ENCODE measurements at places on chromosomes 16 and 17. TPM values are rescaled to one million over a fixed set of nuclear protein-coding genes. Genes with fewer than 3 reads are reported as not detected.

- no peak for DNase-seq
Measured at GRCh38 chr16:28104404-28104803, 40.9 kb upstream of the GSG1L start.

DNA sequence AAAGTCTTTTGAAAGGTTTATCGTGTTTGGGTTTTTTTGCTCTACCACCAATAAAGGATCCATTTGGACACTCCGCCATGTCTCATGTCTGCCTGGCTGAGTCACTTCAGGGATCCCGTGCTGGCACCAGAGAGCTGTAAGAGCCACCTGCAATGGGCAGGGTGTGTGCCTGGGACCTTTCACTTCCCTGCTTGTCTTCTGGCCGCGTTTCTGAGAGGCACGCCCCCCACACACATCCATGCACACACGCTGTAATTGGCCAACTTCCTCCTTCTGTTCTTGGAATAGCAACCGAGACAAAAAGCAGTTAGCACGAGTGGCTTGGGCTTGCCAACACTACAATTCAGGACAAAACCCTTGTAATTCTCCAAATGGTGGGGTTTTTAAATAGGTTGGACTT is 9.8 kb upstream of the SOST start:
- no peak for DNase-seq

DNA sequence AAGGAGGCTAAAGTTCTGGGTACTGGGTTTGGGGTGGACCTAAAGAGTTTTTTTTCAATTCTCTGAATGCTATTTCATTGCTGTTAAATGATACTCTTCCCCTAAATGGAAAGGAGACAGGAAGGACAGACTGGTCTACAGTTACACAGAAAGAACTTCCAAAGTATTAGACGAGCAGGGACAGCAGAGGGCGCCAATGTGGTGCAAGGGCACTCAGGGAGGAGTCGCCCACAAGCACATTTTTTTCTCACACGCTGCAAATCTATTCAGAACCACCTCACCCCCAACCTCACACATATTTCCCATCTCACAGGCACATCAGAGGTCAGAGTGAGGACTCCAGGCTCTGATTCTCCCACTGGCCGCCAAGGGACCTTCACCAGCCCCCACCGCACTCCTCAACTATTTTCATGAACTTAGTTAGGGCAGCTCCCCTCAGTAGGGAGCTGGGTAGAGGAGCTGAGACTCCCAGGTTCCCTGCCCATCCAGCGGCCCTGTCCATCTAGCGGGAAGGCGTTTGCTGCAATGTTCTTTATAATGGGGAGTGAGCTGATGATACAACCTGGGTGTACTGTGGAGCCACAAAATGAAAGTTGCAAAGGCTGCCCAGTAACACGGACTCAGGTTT is 6.8 kb upstream of the CA4 start:
- peak; percentile 87 for DNase-seq

DNA sequence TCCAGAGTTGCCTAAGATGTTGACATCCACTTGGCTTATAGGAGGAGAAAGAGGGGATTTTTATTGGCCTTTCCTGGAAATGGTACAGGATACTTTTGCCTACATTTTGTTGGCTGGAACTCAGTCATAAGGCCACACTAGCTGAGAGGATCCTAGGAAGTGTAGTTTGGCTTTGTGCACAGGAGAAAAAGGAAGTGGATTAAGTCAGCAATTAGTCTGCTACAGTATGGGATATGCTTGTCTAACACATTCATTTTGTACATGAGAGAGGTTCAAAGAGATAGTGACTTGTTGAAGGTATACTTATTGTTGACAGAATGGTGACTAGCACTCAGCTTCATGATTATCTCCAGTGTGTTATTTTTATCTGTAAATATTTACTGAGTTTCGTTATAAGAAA is 10.3 kb downstream of the UTP18 start:
- DNase-seq = no peak

DNA sequence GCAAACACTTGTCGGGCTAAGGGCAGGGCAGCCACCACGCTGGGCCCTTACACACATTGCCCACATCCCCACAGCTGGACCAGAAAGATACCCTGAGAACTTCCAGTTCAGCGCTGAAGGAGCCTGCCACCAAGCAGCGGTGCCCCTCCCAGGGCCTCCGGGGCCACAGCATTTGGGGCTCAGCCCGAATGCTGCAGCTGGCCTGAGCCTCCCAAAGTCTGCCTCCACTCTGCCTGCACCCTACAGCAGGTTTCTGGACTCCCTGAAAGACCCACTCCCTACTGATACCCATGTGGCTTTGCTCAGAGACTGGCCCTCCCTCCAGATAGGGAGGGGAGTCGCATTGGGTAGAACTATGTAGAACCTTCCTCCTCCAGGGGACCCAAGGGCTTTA is 1.5 kb downstream of the MCRIP1 start:
- DNase-seq = no peak

DNA sequence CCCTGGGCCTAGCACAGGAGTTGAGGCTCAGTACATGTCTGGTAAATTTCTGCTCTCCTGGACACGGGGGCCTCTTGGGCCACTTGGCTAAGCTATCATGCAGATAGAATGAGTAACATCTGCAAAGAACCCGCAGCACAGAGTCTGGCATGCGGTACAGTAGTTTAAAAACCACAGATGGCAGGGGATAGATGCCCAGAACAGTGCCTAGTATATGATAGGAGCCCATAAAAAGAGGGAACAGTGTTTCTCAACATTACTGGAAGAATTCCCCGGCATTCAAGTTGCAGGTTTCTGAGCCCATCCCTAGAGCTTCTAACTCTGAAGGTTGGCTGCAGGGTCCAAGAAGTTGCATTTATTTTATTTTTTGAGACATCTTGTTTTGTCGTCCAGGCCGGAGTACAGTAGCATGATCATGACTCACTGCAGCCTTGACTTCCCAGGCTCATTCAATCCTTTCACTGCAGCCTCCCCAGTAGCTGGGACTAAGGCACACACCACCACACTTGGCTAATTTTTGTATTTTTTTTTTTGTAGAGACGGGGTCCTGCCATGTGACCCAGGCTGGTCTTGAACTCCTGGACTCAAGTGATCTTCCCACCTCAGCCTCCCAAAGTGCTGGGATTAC is 5.8 kb downstream of the CDIPT start:
- peak; percentile 84 for DNase-seq

- DNase-seq = peak; percentile 98
Measured at GRCh38 chr17:59842901-59843652, 49.7 kb downstream of the TUBD1 start.

DNA sequence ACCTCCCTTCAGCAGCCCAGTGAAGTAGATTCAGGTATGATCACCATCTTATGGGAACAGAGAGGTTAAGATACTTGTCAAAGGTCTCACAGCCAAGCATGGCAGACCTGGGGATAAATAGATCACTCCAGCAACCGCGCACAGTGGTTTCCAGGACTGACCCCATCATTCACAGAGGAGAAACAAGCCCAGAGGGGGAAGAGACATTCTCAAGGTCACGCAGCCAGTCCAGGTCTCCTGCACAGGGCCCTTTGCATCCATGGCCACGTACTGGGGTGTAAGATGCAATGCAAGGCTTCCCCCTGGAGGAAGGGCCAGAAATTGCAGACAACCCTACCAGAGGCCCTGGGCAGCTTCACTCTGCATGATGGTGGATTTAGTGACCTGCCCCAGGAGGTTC is 19.9 kb downstream of the TLE7 start:
- DNase-seq = peak; percentile 12

GRCh38 chr17:79843474-79843815 is 4.2 kb upstream of the CBX4 start:
- no peak for DNase-seq

- peak; percentile 59 for DNase-seq
Measured at GRCh38 chr17:58667934-58668597, 23.8 kb downstream of the TEX14 start.

DNA sequence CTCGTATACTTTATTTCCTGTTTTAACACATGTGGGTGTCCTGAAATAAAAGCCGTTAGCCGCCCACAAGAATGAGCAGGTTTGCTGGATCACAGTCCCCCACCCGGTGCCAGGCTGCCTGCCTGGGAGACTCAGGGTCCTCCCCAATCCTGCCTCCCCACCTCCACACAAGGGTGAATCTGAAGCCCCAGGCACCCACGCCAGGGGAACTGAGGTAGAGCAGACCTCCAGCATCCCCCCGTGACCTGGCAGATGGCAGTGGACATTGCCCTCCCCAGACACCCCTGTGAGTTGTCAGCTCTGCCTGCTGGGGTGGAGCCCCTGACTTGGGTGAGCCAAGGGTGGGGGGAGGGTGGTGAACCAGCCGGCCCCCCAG is 114.8 kb downstream of the METRNL start:
- DNase-seq = no peak

DNA sequence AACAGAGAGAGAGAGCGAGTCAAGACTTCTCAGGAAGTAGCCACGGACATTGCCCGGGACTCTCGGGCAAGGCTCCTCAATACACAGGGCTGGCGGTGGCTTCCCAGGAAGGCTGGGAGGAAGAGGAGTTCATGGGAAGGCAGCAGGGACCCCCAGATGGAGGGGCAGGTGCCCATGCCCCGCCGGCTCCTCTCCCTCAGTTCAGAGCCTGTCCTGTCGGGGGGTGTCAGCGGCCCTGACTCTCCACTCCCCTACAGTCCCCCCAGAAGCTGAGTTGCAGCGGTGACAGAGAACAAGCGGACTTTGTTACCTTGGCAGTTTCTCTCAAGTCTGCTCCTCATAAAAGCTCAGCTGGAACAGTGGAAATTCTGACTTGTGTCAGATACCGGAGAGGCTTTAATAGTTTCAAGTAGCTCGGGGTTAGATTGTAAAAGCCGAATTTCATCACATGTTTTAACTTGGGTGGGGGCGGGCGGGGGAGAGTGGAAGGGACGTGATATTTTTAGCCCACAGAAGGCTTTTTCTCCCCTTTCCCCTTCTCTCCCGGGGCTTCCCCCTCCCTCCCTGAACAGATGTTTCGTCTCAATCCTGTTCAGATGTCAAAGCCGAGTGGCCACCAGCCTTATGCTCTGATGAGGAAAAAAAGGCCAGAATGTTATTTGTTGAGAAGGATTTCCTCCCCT is 65.2 kb downstream of the NKD1 start:
- DNase-seq = no peak

DNA sequence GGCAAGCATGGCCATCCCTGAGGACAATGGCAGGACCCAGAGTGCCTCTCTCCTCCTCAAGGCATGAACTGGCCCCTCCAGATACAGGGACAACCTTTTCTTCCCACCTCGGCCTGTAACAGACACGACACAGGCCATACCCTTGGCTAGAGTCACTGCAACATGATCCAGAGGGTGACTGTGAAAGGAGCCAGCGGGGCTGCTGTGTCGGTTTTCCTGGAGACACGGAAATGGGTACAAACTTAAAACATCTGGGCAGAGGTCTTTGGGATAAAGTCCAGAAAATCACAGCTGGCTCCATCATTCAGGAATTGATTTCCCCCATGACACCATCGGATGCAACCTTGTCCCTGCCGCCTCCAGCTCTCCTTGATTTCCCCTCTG is 5.3 kb downstream of the CEP295NL start:
- no peak for DNase-seq

GRCh38 chr17:2064980-2065785 is 10.3 kb downstream of the HIC1 start:
- no peak for DNase-seq

DNA sequence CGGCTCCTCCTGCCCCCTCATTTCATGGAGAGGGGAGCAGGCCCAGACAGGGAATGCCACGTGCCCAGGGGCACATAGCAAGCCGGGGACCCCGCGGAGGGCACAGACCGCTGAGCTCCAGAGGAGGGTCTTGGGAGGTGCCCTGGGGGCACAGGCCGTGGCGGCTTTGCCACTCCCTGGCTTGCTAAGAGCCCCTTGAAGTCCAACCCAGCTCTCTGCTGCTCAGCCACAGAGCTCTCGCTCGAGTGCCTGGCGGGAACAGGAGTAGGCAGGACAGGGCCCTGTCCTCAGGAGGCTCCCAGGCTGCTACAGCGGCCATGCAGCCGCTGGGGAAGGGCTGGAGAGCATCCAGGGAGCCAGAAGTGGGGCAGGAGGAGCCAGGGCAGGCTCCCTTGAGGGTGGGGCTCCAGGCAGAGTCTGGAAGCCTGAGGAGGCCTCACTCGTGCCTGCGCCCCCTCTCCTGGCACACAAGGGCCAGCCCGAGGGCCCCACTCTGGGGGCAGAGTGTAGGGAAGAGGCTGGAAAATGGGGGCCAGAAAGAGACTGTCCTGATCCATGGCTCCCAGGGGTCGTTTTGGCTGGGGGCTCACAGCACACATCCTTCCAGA is 4.4 kb upstream of the RAB26 start:
- DNase-seq = no peak

- no peak for DNase-seq
Measured at GRCh38 chr16:85207357-85207921, 95.2 kb upstream of the CIBAR2 start.

DNA sequence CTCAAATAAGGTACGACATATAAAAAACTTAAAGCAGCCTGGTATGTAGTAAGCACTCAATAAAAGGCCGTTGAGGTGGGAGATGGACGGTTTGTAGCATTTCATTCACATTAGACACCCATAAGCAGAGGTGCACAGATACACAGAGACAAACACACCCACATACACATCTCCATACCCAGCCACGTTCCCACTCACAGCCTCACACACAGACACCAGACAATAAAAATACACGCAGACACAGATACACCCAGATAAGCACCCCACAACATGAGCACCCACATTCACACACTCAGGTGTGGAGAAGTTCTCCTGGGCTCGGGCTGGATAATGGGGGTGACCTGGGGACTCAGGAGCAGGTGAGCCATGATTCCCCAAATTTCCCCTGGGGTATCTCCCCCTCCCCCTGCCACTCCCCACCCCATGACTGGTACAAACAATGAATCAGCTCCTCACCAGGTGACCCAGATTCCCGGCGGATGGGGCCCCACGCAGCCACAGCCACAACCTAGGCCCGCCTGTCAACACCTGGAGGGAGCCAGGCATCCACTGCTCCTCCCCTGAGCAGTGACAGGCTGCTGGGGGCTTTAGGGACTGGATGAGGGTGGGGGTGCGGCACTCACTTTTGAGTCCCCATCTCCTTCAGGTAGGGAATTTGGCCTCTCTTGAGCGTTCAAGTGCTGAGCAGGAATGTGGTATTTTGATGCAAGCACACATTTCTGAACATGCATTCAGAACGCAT is 2.7 kb downstream of the DLX3 start:
- DNase-seq = no peak

DNA sequence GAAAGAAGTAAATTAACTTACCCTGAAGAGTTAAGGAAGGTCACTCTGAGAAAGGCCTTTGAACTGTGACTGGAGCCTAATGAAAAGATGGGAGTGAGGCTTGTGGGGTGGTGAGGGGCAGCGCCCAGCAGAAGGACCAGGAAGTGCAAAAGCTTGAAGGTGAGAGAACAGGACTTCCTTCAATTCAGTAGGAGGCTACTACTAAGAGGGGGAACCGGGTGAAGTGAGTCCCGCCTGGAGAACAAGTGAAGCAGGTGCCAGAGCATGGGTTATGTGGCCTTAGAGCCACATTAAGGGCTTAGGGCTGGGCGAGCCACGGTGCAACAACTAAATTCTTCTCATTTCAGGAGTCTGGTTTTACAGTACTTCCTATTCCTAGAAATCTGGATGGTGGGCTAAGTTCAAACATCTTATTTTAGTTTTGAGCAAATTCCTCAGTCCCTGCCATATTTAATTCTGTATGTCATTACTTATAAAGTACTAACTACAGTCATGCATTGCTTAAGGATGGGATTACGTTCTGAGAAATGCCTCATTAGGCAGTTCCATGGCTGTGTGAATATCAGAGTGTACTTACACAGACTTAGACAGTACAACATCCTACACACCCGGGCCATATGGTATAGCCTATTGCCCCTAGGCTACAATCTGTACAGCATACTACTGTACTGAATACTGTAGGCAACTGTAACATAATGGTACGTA is 5.1 kb downstream of the CFAP20 start:
- no peak for DNase-seq

The KRT25 gene
- total RNA-seq = not detected

The P2RX5 gene
- 1.8 TPM for total RNA-seq

The TNFRSF17 gene
- total RNA-seq = 0.52 TPM

The SUMO2 gene
- 170 TPM for total RNA-seq

The ALDH3A1 gene
- total RNA-seq = not detected

The TAC4 gene
- not detected for total RNA-seq
